ENCODE measurements at places on chromosomes 7 and 10.

GRCh38 chr7:8325067-8325466, 63.1 kb upstream of the ICA1 start:
- no peak for DNase-seq

- DNase-seq, result no peak
These were observed 137.2 kb downstream of the ARHGAP22 start for GRCh38 chr10:48467669-48468068.

DNA sequence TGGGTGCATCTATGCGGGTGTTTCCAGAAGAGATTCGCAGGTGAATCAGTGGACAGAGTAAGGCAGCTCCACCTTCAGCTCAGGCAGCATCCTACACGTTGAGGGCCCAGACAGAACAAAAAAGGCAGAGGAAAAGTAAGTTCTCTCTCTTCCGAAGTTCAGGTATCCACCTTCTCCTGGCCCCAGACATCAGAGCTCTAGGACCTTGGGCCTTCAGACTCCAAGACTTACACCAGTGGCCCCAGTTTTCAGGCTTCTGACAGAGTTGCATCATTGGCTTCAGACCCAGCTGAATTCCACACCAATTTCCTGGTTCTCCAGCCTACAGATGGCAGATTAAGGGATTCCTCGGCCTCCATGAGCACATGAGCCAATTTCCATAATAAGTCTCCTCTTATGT, 102.2 kb upstream of the GPR26 start:
- DNase-seq, result no peak

- no peak for DNase-seq
These were observed 601.5 kb downstream of the PHTF2 start for GRCh38 chr7:78400038-78400437.

DNA sequence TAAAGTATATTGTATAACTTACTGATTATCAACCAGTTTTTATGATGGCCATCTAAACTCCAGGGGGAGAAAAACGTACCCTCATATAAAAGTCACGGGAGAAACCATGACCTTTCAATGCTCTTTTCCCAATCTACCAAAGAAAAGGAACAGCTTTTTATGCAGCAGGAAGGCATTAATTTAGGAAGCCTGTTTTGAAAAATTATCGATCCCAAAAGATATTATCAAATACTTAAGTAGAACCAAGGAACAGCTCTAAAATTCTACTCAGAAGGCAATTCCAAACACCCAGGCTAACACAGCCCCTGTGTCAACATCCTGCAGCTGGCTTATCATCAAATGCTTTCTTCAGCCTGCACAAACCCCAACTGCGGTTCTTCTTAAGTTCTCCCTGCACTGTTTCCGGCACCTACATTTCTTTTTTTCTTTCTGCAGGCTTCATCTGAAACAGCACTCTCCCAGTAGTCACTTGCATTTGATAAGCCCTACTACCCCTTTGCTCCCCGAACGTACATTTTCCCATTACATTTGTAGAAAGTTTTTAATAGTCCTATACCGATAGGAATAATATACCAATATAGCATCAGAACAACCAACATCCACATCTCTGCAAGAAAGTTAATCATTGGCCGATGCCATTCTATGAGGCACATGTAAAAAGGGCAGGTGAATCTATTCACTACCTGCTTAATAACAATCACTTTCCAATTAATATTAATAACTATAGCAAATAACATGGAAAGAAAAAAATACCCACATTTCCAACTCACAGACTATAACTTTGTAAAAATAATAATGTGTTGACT, 47.9 kb downstream of the PIP4K2A start:
- DNase-seq, result no peak

DNA sequence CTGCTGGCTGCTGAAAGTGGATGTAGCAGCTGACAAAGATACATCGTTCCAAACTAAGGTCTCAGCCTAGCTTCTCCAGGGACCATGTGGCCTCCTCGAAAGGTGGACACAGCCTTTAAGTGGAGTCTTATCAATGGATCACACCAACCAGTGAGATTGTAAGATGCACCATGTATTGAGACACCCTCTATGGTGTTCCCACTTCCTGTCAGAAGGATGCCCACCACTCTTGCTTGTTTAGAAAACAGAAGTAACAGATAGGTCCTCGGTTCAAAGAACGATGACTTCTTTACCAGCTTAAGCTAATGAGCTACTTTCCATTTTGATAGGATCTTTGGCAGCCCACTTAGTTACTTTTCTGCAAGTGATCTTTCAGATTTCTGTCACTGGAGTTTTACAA, 34.3 kb downstream of the SLC25A13 start:
- no peak for DNase-seq

- DNase-seq, result no peak
These were observed 33.7 kb upstream of the DAGLB start for GRCh38 chr7:6481445-6481844.

DNA sequence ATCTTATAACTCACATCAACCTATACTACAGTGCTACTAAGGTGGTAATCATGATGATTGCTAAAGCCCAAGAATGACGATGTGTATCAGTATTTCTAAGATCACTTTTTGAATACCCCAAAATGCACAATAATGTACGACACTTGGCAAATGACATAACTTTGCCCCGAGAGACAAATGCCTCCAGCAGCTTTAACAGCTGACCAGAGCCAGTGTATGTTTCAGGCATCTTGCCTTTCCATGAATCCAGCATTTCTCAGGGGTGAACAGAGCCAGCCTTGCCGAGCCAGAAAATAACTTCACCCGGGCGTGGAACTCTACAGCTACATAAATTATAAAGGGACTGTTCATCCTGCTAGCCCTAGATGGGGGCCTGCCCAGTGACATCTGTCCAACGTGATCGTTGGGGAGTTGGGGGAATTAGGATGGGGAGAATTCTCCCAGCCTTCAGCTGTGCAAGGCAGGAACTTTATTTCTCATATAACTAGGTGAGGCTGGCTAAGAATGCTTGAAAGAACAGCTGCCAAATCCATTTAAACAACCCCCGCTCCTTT, 1.8 kb downstream of the IGFBP3 start:
- no peak for DNase-seq

DNA sequence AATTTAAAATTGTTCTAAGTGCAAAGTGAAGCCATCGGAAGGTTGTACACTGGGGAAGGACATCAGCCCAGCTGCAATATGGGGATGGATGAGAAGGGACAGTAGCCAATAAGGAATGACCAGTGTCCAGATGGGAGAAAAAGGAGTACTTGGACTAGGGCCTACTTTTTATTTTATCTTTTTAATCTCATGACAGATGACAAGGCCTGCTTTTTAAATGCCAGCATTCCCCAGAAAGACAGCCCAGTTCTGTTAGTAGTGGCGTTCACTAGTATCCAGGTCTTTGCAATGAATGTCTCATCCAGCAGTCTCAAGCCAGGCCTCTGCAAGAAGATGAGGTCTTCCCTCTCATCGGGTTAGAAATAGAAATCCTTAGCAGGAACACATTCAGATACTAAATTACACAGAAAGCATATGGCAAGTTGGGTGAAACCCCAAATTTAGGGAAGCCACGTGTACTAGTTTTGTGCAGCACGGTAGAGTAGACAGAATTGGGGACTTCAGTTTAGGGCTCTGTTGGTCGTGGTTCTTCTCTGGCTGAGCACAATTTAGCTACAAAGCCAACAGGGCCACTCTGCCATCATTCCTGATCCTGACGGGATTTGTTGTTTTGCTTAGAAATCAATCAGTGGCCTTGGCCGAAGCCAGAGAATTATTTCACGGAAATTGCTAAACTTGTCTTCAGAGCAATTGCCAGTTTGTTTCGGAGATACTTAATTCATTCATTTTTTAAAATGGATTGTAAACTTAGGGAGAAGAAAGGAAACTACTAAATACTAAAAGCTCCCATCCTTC, 227.8 kb downstream of the ARHGAP21 start:
- no peak for DNase-seq

- no peak for DNase-seq
These were observed 77.7 kb downstream of the ITGB8 start for GRCh38 chr7:20408467-20408826.

- no peak for DNase-seq
These were observed 127.1 kb downstream of the KMT2E start for GRCh38 chr7:105141068-105141467.

GRCh38 chr7:134742688-134743350, 36.6 kb upstream of the CALD1 start:
- DNase-seq, result no peak

DNA sequence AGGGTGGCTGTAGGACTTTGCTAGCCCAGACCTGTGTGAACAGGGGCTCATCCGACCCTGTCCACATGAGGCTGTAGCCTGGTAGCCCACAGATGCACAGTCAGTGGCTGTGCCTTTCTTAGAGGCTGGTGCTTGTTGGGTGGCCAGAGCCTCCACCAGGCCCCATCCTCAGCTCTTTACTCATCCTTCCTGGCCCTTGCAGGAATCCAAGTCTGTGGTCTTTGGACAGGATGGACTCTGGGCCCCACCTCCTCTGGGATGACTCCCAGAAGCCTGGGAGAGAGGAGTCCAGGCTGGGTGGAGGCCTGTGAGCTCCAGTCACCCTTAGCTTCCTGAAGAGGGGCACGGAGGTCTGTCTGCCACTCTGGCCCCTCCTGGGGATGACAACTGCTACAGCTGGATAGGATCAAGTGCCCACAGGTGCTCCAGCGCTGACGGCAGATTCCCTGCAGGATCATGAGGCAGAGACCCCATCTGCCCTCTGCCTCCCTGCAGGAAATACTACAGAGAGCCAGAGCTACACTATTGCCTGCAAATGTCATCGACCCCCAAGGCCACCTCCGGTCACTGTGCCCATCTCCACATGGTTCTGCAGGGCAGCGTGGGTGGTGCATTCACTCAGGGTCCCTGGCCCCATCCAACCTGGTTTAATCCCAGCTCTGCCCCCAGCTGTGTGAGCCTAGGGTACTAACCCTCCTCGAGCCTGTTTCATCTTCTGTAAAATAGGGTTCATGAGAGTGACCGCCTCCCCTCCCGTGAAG, 114.5 kb downstream of the PTPN20 start:
- DNase-seq, result no peak

- DNase-seq, result no peak
These were observed 69.5 kb downstream of the CACNA2D1 start for GRCh38 chr7:82373926-82374635.

DNA sequence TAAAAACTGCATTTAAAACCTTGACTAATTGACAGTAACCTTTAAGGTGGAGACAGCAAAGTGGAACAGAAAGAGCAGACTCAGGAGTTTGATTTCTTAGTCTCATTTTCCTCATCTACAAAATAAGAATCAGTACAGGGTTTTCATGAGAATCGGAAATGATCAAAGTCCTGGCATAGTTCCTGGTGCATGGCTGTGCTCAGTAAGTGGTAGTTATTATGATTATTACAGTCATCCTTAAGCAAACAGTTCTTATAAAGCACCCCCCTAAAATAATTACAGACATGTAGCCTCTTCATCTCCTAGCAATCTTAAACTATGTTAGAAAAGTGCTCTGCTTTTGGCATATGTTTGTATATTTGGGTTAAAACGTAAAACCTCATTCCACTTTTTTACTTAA, 18.0 kb downstream of the NEBL start:
- no peak for DNase-seq

- no peak for DNase-seq
These were observed 16.8 kb upstream of the DLG5 start for GRCh38 chr10:77943121-77943901.

- no peak for DNase-seq
These were observed 184.9 kb downstream of the EMX2 start for GRCh38 chr10:117727421-117727820.

- no peak for DNase-seq
These were observed 38.4 kb downstream of the NT5C2 start for GRCh38 chr10:103154521-103155299.

DNA sequence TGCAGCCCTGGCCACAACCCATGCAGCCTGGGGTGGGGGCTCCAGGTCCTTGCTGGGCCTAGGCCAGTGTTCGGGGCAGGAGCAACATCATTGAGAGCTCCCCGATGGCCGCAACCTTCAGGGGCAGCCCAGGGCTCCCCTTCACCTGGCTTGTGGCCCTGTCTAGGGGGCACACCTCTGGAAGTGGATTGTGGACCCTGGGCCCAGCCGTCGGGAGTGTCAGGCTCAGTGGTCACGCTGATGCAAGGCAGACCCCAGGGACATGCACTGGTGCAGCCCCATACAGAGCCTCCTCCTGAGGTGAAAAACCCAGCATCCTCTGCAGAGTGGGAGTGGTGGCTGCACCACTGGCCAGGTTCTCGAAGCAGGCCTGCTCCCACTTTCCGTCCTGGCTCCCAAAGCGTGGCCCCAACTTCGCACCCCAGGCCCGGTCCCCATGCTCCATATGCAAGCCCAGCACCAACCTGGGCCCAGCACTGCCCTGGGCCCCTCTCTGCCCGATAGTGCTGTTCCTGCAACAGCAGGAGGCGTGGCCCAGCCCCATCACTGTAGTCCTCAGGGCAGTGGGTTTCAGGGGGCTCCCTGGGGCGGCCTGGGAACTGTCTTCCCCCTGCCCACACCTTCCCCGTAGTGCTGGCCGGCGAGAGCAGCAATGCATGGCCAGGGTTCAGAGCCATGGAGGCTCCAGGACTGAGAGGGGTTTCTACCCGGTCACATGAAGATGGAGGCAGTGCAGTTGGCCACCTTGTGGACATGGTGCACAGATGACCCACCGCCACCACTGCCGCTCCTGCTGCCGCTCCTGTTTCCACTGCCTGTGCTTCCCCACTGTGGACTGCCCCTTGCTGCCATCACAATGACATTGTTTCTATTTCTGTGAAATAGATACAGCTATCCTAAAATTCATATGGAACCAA, 303.9 kb upstream of the NRG3 start:
- DNase-seq, result no peak

GRCh38 chr7:68792351-68792750, 805.9 kb upstream of the AUTS2 start:
- no peak for DNase-seq

- no peak for DNase-seq
These were observed 122.5 kb upstream of the PITRM1 start for GRCh38 chr10:3294919-3295581.

- DNase-seq, result no peak
These were observed 21.1 kb downstream of the FAM53B start for GRCh38 chr10:124722798-124723783.

GRCh38 chr10:110141185-110141584, 66.2 kb upstream of the MXI1 start:
- no peak for DNase-seq

GRCh38 chr7:121272676-121273075, 56.1 kb upstream of the WNT16 start:
- no peak for DNase-seq

GRCh38 chr10:46228563-46229071, 58.2 kb upstream of the ANTXRL start:
- no peak for DNase-seq

- peak; percentile 75 for DNase-seq
These were observed 123.8 kb downstream of the KCNMA1 start for GRCh38 chr10:77513781-77514331.

- no peak for DNase-seq
These were observed 3.5 kb downstream of the NOS3 start for GRCh38 chr7:150994141-150994837.

GRCh38 chr7:29435167-29435566, 128.5 kb upstream of the PRR15 start:
- no peak for DNase-seq

GRCh38 chr10:34003561-34003960, 669.1 kb upstream of the NRP1 start:
- DNase-seq, result no peak

DNA sequence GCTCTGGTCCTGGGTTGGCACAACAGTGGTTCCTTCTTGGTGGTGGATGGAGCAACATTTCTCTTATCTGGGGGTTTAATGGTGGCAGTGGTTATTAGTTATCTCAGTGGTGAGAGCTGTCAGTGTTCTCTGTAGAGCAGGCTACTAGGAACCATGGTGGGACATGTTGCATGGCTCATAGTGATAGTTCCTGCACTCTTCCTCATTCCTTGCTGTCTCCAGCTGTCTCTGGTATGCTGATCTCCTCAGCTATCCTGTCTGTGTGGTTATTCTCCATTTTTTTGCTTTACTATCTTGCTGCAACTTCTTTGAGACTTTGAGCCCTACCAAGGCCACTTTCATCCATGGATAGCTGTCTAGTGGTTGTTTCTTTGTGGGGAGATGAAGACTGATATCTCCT, 44.0 kb downstream of the CCDC7 start:
- no peak for DNase-seq

All from hypothalamus (tissue), 51 donors.